Natural killer cell treated with Interleukin-12 subunit alpha and Interleukin-12 subunit beta and Interleukin-15 and Interleukin-18, amount 100 ng/mL, for 72 hours (primary cell): ENCODE measurements at places on chromosomes 5 and 9. TPM values are rescaled to one million over a fixed set of nuclear protein-coding genes. Genes with fewer than 3 reads are reported as not detected.

SPINK1 gene
- total RNA-seq = not detected

SLC44A1 gene
- 6.5 TPM for total RNA-seq

GPR150 gene
- 0.21 TPM for total RNA-seq

OR4F3 gene
- not detected for total RNA-seq

PRXL2C gene
- 2.5 TPM for total RNA-seq

IL6ST gene
- total RNA-seq = 52.7 TPM

SPINK4 gene
- not detected for total RNA-seq

ZER1 gene
- total RNA-seq = 21.5 TPM

RXFP3 gene
- not detected for total RNA-seq

CNOT6 gene
- total RNA-seq = 38.5 TPM

SAXO1 gene
- not detected for total RNA-seq

FLT4 gene
- 0.47 TPM for total RNA-seq

MRPL22 gene
- 54.6 TPM for total RNA-seq

GAS1 gene
- 0.48 TPM for total RNA-seq

ARL10 gene
- 12.9 TPM for total RNA-seq

PCDHGA4 gene
- 0.48 TPM for total RNA-seq

PKD2L2 gene
- total RNA-seq = not detected

ITGA2 gene
- 0.17 TPM for total RNA-seq

MLANA gene
- not detected for total RNA-seq

CDO1 gene
- not detected for total RNA-seq

PRR16 gene
- total RNA-seq = not detected

UBLCP1 gene
- 31.9 TPM for total RNA-seq

CDH6 gene
- total RNA-seq = not detected

CENPP gene
- total RNA-seq = 38.8 TPM

TRIM36 gene
- total RNA-seq = 0.08 TPM

RNF44 gene
- 76.3 TPM for total RNA-seq

NUTM2F gene
- total RNA-seq = not detected

SV2C gene
- total RNA-seq = 0.06 TPM

SLC6A19 gene
- total RNA-seq = not detected

SPATA31D4 gene
- total RNA-seq = not detected

TRMT10B gene
- total RNA-seq = 19.0 TPM

ECM2 gene
- total RNA-seq = not detected

PLPP7 gene
- 0.74 TPM for total RNA-seq

ASPN gene
- not detected for total RNA-seq

MCC gene
- 3.8 TPM for total RNA-seq

RFK gene
- 9.2 TPM for total RNA-seq

SCGB3A2 gene
- not detected for total RNA-seq

PRDM9 gene
- total RNA-seq = not detected

TBCA gene
- 113 TPM for total RNA-seq

MYOZ3 gene
- not detected for total RNA-seq

HNRNPAB gene
- total RNA-seq = 481 TPM

FBN2 gene
- total RNA-seq = not detected

GM2A gene
- total RNA-seq = 15.4 TPM

PGM5 gene
- not detected for total RNA-seq

SPARC gene
- total RNA-seq = not detected

SPINK13 gene
- not detected for total RNA-seq

TXNDC8 gene
- total RNA-seq = not detected

SPINK5 gene
- not detected for total RNA-seq

PSMD5 gene
- 59.5 TPM for total RNA-seq

LCN2 gene
- not detected for total RNA-seq

PCDHB16 gene
- not detected for total RNA-seq

GALNT12 gene
- total RNA-seq = 4.1 TPM

PCDHB4 gene
- not detected for total RNA-seq

ROPN1L gene
- 2.6 TPM for total RNA-seq

SHB gene
- total RNA-seq = 1.6 TPM

PCDHGB1 gene
- total RNA-seq = 0.12 TPM

BAAT gene
- total RNA-seq = 0.07 TPM
